ENCODE measurements at places on chromosomes 6 and 20.
A peak's percentile ranks its signal among the peaks of the same experiment; 100 is the strongest.

DNA sequence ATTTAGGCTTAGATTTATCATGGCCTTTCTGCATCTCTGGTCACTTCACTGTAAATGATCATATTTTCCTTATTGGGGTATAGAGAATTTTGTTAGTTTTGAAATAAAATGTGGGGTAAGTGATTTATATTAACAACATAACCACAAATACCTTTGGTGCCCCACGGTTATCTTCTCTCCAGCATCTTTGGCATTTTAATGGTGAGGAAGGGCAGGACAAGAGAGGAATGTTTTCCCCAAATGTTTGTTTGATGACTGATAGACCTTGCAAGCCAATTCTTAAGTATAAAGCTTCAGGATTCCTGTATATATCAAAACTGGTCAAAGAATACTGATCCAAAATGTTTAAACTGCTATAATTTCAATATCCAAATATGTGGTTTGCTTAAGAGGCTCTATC, 171.6 kb upstream of the SMLR1 start:
- no peak for DNase-seq

- no peak for DNase-seq
These were observed 197.6 kb upstream of the PMEPA1 start for GRCh38 chr20:57907131-57908000.

DNA sequence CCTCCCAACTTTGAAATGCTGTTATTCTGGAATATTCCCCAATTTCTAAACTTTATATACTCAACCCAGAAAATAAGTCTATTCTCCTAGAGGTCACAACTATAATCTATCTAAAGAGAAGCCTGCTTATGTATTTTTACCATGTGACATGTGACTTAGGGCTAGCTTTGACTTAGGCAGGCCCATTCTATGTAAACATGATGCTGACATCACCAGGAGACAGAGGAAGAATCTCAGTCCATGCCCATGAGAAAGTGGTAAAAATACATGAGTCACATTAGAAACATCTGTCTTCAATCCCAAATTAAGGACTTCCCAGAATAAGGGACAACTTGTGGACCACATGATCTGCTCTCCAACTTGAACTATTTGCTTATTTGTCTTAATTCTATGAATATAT, 113.6 kb upstream of the ID4 start:
- DNase-seq, result no peak

- DNase-seq, result no peak
These were observed 228.4 kb upstream of the RSPO3 start for GRCh38 chr6:126890055-126890454.

DNA sequence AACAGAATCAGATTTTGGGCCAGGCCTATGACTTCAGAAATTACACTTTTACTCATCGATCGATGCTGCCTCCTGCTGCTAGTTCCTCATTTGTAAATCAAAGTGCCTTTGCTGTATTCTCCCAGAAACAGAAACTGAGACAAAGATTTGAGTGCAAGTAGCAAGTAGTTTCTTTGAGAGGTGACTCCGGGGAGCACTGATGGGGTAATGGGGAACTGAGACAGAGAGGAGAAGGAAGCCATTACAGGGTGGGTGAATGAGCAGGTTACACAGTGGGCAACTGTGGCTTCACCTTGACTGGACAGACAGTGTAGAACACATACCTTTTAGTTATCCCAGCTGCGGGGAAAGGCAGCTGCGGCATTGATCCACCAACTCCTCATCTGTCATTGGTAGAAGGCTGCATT, 9.7 kb upstream of the CD40 start:
- no peak for DNase-seq

DNA sequence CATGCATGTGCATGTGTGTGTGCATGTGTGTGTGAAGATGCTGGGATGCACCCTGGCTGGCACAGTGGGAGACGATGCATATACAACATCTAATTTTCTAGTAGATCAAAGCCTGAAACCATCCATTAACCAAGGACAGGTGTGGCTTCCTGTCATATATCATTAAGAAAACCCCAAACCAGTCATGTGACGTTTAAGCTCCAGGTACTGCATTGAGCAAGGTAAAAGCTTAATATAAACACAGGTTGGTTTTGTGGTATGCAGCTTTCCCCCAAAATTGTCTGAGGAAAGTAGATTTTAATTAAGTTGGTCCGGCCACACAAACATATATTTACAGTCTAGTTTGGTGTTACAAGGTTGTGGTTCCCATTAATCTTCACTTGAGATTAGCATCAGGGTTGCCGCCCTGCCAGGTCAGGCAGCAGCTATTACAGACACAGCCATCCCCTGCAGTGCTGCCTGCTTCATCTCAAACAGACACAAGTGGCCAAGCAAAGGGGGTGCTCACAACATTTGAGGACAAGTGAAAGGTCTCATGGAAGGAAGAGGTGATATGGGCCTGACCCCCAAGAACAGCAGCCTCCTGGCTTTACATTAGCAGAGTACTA, 48.6 kb upstream of the NAA20 start:
- no peak for DNase-seq

GRCh38 chr20:33843854-33844253, 32.7 kb downstream of the CHMP4B start:
- DNase-seq, result no peak

DNA sequence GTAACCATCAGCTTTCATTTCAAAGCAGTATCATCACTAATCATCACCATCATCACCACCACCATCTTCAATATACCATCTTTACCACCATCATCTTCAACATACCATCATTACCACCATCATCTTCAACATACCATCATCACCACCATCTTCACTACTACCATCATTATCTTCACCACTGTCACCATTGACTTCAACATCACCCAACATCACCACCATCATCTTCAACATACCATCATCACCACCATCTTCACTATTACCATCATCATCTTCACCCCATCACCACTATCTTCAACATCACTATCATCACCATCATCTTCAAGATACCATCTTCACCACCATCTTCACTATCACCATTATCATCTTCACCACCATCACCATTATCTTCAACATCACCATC, 40.5 kb upstream of the FRMD1 start:
- DNase-seq, result no peak

DNA sequence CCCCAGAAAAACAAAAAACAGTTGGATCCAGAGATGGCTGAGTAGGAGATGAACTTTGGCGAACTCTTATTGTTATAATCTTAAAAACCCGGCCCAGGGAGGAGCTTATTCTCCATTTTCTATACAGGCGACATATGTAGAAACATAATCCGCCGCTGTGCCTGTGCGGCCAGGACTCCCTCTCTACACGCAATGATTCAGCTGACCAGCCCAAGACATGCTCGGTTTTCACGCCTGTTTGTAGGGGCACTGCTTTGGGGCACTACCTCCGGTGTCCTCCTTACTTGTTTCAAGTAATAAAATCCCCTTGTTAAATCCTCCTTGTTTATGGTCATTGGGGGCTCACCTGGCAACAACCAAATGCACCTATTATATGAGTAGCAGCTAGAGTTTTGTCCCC, 89.9 kb downstream of the SEL1L2 start:
- no peak for DNase-seq

- DNase-seq, result no peak
These were observed 138.4 kb downstream of the ELOVL4 start for GRCh38 chr6:79808921-79809320.

DNA sequence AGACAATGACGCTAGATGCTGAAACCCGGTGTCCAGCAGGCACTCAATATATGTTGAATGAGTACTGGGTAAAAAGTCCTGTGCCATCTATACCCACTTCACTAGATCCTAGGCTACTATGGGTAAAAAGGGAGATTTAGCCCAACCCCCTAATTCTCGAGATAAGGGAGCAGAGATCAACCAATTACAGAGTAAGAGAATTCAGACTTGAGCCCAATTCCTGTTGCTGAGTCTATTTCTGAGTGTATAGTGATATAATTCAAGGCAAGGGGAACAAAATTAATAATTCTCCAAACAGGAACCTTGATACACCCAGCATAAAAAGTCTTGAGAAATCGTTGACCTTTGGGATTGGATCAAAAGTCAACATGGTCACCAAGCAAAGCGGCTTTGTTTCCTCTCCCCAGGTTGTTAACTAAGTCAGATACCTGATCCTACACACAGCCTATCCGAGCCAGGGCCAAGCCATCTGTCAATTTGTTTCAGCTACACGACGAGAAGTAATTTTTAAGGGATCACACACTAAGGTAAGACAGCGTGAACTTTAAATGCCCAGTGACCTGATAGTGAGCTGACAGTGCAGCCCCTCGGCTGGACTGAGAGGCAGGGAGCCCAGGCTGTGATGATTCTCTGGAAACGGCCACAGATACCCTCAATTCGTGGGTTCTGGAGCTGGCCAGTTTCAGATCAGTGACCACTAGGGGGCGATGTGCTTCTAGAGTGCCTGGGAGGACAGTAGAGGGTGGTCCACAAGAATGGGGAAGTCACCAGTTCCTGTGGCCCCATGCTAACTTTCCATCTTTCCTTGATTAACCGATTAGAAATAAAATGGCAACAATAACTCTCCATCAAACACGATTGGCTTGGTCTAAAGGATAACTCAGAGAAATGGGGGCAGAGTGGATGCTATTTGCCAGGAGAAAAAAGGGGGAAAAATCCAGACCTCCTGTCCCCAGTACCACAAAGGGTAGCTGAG, 46.2 kb downstream of the SLC22A23 start:
- DNase-seq, result peak; percentile 40

GRCh38 chr20:7207186-7207798, 439.8 kb downstream of the BMP2 start:
- DNase-seq, result no peak

GRCh38 chr6:105500693-105501092, 97.8 kb upstream of the PREP start:
- no peak for DNase-seq

GRCh38 chr20:25013478-25014380, 21.2 kb upstream of the APMAP start:
- no peak for DNase-seq

GRCh38 chr20:48877304-48877703, 44.2 kb upstream of the ARFGEF2 start:
- DNase-seq, result no peak

GRCh38 chr6:67757465-67758033, 877.5 kb upstream of the ADGRB3 start:
- no peak for DNase-seq

GRCh38 chr6:88823998-88824397, 139.4 kb downstream of the RNGTT start:
- DNase-seq, result no peak

DNA sequence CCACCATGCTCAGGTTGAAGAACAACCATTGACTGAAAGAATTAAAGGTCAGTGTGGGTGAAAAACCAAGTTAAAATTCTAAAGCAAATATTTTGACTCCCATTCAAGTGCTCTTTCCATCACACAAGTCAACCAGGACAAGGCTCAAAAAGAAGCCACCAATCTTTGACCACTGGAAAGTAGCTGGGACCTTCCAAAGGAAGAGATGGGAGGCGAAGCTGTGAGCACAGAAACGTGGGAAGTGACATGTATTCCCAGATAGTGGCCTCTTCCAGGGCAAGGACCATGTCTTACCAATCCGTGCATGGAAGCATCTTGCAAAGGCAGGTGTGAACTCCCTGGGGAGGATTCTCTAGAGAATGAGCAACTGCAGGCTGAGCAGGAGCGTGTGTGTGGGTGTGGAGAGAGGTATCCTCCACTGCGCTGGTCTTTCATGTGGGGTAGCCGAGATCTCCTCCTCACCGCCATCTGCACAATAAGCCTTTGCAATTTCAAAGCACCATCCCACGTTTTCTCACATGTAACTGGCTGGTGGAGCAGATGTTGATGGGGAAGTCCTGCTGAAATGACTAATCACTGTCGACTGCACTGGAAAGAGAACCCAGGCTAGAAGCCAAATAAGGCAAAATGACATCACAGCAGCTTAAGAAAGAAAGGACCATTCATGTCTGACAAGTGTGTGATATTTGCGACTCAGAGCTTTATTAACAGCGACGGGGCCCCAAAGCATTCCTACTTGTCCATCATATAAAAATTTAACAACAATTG, 189.4 kb upstream of the RREB1 start:
- no peak for DNase-seq

- no peak for DNase-seq
These were observed 3.2 kb downstream of the SLC17A9 start for GRCh38 chr20:62955519-62956386.

DNA sequence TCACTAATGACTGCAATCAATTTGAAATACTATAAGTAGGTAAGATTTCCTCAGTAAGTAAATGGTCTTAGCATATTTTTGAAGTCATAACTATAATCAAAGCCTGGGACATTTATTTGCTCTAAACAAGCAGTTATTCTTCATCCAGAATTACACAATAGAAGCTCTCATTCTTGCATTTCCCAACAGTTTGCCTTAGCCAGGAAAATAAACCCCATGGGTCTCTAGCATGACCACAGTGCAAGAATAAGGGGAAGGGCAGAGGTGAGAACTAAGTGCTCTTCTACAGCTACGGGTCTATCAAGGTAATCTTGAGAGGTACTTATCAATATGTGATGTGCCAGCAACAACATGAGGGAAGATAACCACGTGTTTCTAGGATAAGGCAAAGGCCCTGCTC, 14.1 kb upstream of the HLA-C start:
- no peak for DNase-seq

- no peak for DNase-seq
These were observed 94.4 kb downstream of the NCR2 start for GRCh38 chr6:41429506-41430504.

- DNase-seq, result no peak
These were observed 379.1 kb downstream of the TENT5A start for GRCh38 chr6:81373414-81373813.

- no peak for DNase-seq
These were observed 67.3 kb downstream of the PREX1 start for GRCh38 chr20:48760403-48760983.

- no peak for DNase-seq
These were observed 77.1 kb downstream of the NINL start for GRCh38 chr20:25508083-25508770.

DNA sequence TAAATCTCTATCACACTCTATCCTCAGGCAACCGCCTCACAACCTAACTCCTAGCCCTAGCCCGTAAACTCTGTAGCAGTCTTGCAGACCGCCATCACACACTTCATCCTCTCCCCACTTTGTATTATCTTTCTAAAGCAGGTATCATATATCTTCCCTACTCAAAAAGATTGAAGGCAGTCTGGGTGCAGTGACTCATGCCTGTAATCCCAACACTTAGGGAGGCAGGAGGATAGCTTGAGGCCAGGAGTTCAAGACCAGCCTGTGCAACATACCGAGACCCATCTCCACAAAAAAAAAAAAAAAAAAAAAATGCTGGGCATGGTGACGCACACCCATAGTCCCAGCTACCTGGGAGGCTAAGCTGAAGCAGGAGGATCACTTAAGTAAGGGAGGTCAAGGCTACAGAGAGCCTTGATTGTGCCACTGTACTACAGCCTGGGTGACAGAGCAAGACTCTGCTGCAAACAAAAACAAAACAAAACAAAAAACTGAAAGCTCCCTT, 22.9 kb downstream of the RANBP9 start:
- DNase-seq, result no peak

DNA sequence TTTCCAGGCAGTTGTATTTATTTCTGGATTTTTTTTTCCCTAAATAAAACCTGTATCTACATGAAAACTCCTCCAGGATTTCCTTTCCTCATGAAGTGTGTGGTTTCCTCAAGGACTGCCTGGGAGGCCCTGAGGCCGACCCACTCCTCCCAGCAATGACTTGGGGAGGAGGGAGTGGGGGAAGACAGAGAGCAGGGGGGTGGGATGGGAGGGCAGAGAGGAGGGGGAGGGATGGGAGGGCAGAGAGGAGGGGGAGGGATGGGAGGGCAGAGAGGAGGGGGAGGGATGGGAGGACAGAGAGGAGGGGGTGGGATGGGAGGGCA, 161.8 kb upstream of the AGPAT4 start:
- no peak for DNase-seq

Measured in stimulated activated CD4-positive, alpha-beta T cell treated with anti-CD3 and anti-CD28 coated beads, Interleukin-1b, Interleukin-23, amount 100 ng/mL, for 1 hour (primary cell).